ENCODE measurements at places on chromosomes 4 and X.

DNA sequence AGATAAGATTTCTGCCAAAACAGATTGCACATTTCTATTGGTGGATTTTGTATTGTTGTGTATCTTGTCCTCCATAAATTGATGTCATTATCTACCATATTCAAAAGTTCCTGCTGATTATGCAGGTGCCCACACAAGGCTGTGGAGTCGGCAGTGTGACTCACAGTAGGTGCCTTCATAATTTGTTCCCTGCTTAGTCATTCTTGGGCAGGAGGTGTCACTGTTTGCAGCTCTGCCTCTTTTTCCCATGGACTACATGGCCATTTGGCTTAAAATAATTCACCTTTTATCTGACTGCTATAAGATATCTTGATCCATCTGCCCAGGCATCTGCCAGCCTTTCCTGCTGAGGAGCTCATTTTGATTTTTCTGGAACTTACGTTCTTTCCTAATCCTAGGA is 33.6 kb upstream of the ENPEP start:
- no peak for DNase-seq

- DNase-seq, result peak; percentile 51
Observed at GRCh38 chr4:178233906-178234305, 791.7 kb upstream of the AGA start.

- DNase-seq, result no peak
Observed at GRCh38 chr4:19693936-19694570, 557.7 kb upstream of the SLIT2 start.

DNA sequence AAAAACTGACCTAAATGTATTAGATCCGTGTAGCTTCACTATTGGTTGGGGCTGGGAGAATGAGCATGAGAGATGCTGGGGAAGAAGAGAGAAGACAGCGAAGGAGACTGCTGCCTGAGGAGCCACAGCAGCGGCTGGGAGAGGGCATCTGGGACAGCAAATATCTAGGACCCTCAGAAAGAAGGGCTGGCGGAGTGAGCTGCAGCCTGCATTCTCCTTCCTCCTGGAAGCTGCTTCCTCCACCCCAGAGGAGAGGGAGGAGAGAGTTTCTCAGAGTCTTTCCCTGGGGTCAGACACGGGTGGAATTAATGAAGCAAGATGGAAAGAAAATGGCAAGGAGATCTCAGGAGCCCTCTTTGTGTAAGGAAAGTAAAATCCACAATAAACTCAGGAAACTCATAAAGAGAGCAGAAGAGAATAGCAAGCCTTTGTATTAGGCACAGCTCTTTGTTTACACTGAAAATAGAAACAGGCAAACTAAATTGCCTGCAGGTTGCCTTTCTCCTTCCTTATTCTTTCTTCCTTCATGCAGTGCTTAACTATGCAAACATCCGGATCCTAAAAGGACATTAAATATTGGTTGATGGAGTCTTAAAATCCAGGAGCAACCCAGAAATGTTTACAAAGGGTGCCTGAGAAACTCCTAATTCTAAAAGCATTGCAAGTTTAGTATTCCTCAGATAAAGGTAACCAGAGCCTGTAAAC is 130.3 kb upstream of the GALNT7 start:
- no peak for DNase-seq

- no peak for DNase-seq
Observed at GRCh38 chrX:13803116-13803515, 13.8 kb downstream of the GPM6B start.

DNA sequence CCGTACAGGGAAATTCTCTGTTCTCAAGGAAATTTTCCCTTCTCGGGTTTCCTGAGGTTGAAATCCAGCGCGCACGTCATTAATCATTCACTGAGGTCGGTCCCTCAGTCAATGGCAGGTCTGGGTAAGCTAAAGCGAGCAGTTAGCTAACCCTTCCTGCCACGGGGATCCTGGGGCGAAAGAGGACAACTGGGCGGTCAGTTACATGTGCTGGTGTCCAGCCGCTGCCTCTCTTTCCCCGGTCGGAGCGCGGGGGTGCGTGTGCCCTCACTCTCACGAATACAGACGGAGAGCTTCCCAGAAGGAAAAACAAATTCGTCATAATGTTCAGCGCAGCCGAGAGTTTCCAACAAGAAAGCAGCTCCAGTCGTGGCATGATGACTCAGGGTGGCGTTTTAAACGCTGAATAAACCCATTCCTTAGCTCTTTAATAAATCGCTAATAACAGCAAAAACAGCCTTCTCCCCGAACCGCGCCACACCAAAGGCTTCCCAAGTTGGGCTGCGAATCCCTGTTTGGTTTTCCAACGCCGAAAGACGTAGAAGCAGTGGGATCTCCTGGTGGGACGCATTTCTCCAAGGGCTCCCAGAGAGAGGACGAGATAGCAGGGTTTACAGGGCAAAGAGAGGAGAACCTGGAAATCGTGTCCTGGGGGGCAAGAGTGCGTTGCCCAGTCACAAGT is 752 bp upstream of the FGF5 start:
- peak; percentile 84 for DNase-seq

GRCh38 chr4:26030780-26031179 is 116.8 kb downstream of the SMIM20 start:
- DNase-seq, result no peak

GRCh38 chr4:55979562-55979961 is 30.8 kb downstream of the CEP135 start:
- no peak for DNase-seq

- DNase-seq, result peak; percentile 49
Observed at GRCh38 chr4:1082215-1083182, 30.9 kb downstream of the RNF212 start.

DNA sequence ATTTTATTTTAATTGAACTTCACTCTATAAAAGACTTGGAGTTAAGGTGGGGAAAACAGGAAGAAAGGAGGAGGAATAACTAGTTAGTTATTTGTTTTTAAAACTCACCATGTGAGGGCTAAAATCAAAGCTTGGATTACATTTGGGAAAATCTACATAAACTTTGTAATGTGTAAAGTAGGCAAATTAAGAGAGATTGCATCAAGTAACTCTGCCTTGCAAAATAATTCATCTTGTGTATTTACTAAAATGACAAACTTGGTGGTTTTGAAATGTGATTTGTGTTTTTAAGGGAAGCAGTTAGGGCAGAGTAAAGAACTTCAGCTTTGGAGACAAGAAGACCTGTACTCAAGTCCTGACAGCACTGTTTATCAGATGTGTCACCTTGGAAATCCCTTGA is 43.3 kb upstream of the RASSF6 start:
- DNase-seq, result no peak

- no peak for DNase-seq
Observed at GRCh38 chrX:131671735-131672134, 127.9 kb downstream of the OR13H1 start.

DNA sequence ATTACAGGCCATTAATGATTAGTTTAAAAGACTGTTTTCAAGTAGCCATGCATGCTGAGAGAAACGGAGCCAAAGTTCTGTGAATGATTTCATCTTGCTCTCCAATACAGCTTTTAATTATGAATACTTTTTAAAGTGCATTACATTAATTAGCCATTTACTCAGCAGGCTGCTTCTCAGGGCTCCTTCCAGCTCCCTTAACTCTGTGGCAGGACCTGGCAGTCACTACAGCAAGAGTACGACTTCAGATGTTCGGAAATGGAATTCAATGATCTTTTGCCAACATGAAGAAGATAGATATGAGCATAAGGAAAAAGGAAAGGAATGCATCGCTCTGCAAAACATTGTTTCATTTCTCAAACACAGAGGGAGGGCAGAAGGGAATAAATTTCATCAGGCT is 987.2 kb downstream of the PDHA2 start:
- DNase-seq, result no peak

DNA sequence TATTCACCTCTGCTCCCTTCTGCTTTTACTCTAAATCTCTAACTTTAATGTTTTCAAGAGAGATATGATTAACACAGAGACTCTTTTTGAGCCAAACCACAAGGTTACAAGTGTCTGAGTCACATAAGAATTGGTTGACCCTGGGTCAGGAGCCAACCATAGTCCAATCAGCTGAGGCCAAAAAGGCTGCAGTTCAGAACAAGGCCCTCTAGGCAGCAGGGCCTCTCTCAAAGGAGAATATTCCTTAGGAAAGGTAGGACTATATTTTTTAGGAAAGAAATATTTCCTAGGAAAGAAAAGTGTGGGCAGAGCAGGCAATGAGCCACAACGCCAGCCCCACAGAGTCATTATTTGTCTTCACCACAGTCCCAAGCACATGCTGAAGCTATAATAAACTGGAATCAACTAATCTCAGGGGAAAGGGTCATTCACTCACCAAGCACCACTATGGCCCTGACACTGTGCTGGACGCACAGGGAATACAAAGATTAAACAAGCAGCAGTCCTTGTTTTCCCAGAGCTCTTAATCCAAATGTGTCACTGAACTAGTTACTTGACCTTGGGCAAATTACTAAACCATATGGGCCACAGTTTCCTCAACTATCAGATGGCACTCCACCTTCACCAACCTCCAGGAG is 2.2 kb downstream of the ATP8A1 start:
- peak; percentile 51 for DNase-seq

GRCh38 chrX:19097553-19098283 is 24.6 kb downstream of the ADGRG2 start:
- DNase-seq, result no peak

GRCh38 chr4:85722401-85722800 is 247.5 kb downstream of the ARHGAP24 start:
- no peak for DNase-seq

DNA sequence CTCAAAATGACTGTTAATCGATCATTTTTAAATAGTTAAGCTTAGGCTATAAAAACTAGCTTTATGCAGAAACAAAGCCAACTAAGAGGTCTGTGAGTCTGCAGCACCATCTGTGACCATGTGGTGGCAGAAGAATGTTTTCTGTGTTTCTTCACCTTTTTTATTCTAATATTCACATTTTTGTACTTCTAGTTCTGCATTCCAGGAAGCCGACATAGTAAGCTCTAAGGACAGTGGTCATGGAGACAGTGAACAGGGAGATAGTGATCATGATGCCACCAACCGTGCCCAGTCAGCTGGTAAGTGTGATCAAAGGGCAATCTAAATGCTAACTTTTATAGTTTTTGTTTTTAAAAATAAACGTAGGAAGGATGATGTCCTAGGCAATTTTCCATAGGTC is 5.6 kb downstream of the PCDH10 start:
- peak; percentile 42 for DNase-seq

GRCh38 chr4:5114950-5115349 is 63.7 kb downstream of the STK32B start:
- peak; percentile 41 for DNase-seq

GRCh38 chrX:151713849-151714248 is 2.0 kb upstream of the FATE1 start:
- DNase-seq, result no peak

DNA sequence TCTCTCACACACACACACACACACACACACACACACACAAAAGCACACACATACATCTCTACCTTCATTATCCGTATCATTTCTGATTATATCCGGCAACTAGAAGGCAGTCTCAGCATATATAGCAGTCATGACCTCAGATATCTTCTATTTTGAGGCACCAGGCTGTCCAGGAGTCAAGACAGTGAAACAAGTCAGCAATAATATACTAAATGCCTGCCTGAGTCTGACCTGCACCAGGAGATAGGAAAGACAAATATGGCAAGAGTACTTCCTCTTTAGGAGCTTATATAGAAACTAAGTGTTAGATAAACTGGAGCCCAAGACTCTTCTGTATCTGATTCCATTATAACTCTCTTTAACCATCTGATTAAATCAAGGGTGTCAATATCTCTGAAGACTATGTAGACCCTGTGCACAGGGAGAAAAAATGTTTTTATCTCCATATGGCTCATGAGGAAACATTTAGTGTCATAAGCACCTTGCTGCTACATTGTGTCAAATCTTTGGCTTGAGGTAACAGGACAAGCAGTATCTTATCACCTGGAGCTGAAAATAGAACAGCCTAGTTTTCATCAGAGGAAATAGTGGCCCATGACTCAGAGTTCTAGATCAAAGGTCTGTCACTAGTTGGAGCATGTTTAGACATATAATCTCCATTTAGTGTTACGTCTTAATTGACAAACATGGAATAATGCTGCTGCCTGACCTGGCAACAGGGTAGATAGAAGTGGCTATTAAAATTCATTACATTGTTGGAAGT is 27.0 kb upstream of the FAM47B start:
- no peak for DNase-seq

GRCh38 chr4:124152132-124152531 is 560.4 kb downstream of the ANKRD50 start:
- peak; percentile 35 for DNase-seq

Measured in fibroblast of skin of right quadriceps (primary cell).